CD4-positive, alpha-beta T cell treated with Interleukin-12 subunit alpha and Interleukin-12 subunit beta, for 1 hour (primary cell): ENCODE measurements at places on chromosomes 3 and 15.
A peak's percentile ranks its signal among the peaks of the same experiment; 100 is the strongest.

DNA sequence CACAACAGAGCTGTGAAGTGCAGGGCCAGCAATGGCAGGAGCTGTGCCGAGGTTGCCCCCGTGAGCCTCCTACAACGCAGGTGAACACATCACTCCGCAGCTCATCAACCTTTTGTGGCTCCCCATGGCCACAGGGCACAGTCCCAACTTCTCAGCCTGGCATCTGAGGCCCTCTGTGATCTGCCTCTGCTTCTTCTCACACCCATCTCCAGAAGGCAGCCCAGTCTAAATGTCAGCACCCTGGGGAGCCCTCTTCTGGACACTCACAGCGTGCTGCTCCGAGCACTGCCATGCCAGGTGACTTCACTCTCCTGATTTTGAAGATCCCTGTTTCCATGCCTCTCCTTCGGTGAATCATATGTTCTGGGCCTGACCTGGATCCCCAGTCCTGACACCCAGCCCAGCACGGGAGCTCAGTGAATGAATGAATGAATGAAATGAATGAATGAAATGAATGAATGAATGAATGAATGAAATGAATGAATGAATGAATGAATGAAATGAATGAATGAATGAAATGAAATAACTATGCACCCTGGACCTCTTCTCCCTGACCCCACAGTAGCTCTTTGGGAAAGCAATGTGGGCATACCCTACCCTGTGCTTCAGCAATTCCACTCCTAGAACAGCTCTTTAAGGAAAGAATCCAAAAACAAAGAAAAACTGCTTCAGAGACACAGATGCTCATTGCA is 17.9 kb upstream of the SKIC8 start:
- DNase-seq = no peak

DNA sequence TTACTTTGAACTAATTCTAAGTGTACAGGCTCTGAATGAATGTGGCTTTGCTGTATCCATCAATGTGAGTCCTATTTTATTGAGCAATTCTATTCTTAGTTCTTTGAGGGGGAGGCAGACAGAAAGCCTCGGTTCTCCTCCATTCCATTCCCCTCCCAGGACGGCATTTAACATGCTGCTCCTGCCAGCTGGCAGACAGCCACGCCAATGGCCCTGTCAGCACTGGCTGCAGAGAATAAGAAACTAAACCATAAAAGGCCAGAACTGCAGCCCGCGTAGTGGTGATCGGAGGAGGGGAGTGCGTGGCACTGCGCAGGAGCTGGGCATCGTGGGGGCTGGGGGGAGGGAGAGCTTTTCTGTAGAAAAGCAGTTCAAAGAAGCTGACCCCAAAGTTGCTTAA is 76.0 kb upstream of the HACD2 start:
- DNase-seq = no peak

- DNase-seq = peak; percentile 13
These were observed 888 bp downstream of the TMOD3 start for GRCh38 chr15:51830276-51830806.

GRCh38 chr3:46755646-46756045 is 38.0 kb upstream of the PRSS50 start:
- no peak for DNase-seq

- no peak for DNase-seq
These were observed 1326.3 kb upstream of the CADM2 start for GRCh38 chr3:83632526-83632925.

GRCh38 chr3:157752956-157753786 is 250.0 kb upstream of the VEPH1 start:
- no peak for DNase-seq

DNA sequence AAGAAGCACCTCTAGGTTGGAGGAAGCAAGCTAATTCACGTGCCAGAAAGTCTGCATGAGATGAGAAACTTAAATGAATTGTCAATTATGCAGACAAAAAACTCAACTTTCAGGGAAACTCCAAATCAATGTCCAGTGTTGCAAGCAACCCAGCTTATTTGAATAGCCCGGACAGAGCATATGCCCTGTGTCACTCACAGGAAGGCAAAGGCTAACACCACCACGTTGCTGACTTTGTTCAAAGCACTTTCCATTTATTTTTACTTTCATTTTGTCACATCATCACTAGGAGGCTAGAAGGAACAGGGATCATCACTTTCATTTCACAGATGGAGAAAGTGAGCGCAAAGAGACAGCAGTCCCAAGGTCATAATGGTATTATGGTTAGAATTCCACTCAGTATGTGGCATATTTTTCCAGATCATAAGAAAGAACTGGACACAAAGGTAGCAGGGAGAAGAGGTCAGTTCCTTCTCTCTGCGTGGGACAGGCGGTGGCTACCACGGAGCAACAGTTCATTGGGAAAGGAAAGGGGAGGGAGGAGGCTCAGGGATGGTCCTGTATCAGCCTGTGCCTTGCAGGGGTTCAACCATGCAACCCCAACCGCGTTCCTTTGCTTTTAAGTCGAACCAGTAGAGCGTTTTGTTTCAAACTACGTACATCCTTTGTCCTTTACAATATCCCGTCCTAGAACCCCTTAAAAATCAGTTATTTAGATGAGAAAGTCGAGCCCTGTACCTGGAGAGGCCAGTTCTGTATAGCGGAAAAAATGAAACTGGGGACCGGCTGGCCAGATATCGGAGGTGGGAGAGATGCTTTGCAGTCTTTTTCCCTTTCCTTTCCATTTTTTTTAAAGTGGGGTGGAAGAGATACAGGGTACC is 1.1 kb downstream of the HEG1 start:
- DNase-seq = peak; percentile 53

- no peak for DNase-seq
These were observed 36.7 kb upstream of the SYNM start for GRCh38 chr15:99068186-99068585.

- no peak for DNase-seq
These were observed 1.7 kb downstream of the RORA start for GRCh38 chr15:61227269-61227949.

DNA sequence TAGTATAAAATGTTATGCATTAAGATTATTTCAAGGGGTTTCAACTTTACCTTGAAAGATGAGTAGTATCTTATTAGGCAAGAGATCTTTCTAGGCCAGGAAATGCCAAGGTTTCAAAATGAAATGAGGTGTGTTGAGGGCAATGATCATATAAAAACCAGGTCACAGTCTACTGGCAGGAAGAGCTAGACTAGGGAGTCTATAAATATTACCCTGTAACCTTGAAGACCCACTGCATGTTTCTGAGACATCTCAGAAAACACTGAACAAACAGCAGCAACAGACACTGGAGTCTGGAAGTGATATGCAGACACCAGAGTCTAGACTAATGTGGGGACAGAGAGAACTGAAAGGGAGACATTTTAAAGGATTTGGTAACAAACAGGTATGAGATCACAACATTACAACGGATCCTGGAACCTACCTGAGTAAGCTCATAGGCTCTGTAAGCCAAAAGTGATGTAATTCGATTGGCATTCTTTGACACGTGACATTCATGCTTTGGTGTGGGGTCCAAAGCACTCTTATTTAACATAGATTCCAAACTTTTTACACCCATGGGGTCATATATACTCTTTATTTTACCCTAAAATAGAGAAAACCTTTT is 15.0 kb downstream of the TASOR start:
- no peak for DNase-seq

- DNase-seq = no peak
These were observed 59.1 kb downstream of the SST start for GRCh38 chr3:187610981-187611511.

GRCh38 chr3:64600246-64600950 is 87.4 kb downstream of the ADAMTS9 start:
- DNase-seq = no peak

DNA sequence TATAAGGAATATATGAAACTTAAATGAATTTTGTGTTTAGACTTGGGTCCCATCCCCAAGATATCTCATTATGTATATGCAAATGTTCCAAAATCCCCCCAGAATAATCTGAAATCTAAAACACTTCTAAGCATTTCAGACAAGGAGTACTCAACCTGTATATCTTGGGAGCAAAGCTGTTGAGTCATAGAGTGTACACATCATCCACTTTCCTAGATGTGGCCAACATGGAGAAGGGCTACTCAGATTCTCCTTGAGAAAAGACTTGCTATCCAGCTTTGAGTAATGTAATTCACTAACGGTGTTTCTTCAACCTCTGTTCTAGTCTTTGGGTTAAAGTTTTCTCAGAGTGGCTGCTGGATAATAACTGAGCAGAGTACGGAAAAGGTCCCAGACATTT is 215.5 kb upstream of the POU1F1 start:
- no peak for DNase-seq

GRCh38 chr3:5001135-5001534 is 21.9 kb downstream of the BHLHE40 start:
- no peak for DNase-seq

GRCh38 chr3:71438071-71438685 is 145.3 kb downstream of the FOXP1 start:
- no peak for DNase-seq

DNA sequence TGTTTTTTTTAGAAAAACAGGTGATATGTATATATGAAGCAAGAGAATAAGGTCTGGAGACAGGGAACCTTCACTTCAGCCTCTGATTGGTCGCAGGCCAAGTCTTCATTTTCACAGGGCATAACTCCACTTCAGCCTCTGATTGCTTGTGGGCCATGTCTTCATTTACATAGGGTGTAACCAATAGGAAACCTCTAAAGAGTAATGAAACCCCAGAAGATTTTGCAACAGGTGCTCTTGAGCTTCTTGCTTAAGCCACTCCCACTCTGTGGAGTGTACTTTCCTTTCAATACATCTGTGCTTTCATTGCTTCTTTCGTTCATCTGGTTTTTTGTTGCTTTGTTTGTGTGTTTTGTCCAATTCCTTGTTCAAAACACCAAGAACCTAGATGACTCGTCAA is 22.6 kb upstream of the SCG3 start:
- DNase-seq = no peak
